HT-29 (cell line): ENCODE measurements at places on chromosomes 3 and 15. TPM values are rescaled to one million over a fixed set of nuclear protein-coding genes. Genes with fewer than 3 reads are reported as not detected.

DNA sequence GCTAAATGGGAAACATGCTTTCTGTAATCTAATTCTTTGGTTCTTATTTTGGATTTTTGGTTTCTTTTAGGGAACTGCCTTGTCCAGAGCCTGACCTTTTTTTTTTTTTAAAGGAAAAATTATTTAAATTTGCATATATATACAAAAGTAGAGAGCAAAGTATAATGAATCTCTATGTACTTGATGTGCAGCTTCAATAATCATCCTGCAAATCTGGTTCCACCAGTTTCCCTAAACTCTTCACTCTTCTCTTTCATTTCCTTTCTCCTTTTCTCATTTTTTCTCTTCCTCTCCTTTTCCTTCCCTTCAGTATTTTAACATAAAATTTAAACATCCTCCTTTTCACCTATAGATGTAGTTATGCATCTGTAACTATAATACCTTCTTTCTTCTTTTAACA is 82.5 kb downstream of the USP13 start:
- DNase-seq, result no peak

DNA sequence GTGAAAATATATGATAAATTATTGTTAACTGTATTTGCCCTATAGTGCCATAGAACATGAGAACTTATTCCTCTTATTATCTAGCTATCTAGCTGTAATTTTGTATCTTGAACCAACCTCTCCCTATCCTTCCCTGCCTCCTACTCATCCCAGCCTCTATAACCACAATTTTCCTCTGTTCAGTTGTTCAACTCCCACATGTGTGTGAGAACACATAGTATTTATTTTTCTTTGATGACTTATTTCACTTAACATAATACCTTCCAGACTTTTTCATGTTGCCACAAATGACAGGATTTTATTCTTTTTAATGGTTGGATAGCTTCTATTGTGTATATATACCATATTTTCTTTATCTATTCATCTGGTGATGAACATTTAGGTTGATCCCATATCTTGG is 85.4 kb upstream of the SUCLG2 start:
- no peak for DNase-seq

DNA sequence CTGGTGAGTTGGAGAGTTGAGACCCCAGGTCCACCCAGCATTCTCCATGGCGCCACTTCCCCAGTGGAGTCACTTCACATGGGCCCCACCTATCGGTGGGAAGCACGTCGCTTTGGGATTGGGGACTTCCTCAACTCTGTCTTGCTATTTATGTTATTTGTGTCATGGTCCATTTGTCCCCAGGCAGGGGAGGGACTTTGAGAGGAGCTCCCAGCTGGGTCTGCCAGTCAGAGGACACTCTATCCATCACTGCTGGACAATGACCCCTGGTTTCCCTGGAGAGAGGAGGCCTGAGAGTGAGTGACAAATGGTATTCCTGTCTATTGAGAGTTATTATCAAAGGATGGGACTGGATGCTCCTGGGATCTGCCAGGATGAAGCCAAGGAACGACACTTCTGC is 127.6 kb downstream of the RAB11A start:
- no peak for DNase-seq

DNA sequence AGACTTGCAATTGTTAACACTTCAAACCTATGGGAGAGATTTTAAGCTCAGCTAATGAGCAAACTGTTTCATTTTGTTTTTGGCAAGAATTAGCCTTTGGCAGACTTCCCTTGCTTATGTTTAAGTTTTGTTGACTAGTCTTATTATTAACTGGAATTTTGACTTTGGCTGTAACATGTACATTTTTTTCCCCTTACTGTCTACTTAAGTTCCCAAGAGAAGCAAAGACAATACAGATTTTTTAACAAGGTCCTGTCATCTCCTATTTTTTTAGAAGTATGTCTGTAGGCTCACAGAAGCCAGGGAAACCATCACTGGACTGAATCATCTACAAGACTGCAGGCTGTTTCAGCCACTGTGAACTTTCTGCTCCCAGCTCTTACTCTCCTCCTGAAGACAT is 74.3 kb downstream of the DGKG start:
- no peak for DNase-seq

GRCh38 chr3:14672588-14672987 is 2.4 kb upstream of the C3orf20 start:
- no peak for DNase-seq

DNA sequence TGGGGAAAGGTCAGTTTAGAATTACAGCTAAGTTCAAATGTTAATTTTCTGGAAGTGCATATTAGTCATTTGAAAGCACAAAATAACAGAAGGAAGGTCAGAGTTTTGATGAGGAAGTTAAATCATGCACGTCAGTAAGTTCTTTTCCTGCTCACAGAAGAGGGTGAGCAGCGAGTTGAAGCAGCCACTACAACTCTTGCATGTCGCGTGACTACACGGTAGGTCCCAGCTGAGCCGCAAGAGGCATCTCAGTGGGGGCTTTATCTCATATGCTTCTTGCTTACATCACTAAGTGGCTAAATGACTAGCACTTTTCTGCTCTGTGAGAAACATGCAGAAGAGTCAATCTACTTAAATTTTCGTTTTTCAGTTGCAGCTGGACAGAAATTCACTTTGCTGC is 21.3 kb upstream of the SEC62 start:
- no peak for DNase-seq

DNA sequence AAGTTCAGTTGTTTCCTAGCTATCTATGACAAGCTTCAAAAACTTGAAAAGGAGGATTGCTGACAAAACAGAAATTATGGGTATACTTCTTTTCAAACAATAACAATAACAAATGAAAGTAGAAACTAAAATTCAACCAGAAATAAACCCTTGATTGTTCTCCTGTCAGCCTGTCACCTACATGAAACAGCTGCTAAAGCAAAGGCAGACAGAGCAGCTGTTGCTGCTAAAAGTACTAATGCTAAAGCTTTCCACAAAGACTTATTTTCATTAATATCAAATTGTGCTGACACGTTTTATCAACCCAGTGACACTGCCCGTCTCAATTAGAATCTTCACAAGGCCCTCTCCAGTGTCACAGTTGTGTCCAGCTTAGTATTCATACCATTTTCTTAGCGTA is 533.2 kb upstream of the GBE1 start:
- DNase-seq, result no peak

GRCh38 chr3:22615790-22616189 is 587.3 kb upstream of the UBE2E2 start:
- no peak for DNase-seq

- no peak for DNase-seq
These were observed 457.0 kb upstream of the ALCAM start for GRCh38 chr3:104909721-104910120.

DNA sequence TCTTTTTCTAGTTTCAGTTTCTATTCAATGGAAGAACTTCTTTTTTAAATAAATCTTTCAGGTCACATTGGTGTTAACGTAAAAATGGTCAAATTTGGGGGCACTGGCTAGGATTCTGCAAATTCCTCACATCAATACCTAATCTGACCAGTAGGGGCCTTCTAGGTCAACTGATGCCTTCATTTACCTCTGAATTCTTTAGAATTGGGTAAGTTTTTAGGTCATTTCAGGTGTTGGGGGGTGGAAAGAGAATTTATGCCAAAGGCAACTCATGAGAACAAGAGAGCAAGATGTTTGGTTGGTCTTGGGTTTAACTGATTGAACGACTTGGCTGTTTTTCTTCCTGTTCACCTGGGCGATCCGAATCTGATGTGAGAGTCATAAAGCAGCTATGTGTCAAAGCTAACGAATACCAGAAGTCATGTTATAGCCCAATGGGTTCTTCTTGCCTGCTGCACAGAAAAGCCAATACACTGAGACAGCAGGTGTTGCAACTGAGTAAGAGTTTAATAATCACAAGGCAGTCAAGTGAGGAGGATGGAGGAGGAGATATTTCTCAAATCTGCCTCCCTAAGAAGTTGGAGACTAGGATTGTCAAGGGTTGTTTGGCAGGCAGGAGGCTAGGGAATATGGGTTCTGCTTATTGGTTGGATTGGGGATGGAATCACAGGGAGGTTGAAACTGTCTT is 15.3 kb downstream of the LRRC49 start:
- no peak for DNase-seq

- no peak for DNase-seq
These were observed 164.8 kb upstream of the RORA start for GRCh38 chr15:61393949-61394348.

The FBXO40 gene
- total RNA-seq, result not detected in 2 replicates

The CXCR6 gene
- not detected in 2 replicates for total RNA-seq

The BBS4 gene
- total RNA-seq, result 13.5 and 14.2 TPM in 2 replicates

The IGSF11 gene
- total RNA-seq, result not detected in 2 replicates

The ARRDC4 gene
- total RNA-seq, result 3.8 and 5.1 TPM in 2 replicates

The NR2F2 gene
- total RNA-seq, result 12.6 and 14.0 TPM in 2 replicates
